ENCODE measurements at places on chromosomes 4 and X.

GRCh38 chr4:164935363-164935762, 42.1 kb downstream of the TRIM61 start:
- DNase-seq, result no peak

GRCh38 chr4:8523175-8523574, 57.0 kb upstream of the GPR78 start:
- no peak for DNase-seq

DNA sequence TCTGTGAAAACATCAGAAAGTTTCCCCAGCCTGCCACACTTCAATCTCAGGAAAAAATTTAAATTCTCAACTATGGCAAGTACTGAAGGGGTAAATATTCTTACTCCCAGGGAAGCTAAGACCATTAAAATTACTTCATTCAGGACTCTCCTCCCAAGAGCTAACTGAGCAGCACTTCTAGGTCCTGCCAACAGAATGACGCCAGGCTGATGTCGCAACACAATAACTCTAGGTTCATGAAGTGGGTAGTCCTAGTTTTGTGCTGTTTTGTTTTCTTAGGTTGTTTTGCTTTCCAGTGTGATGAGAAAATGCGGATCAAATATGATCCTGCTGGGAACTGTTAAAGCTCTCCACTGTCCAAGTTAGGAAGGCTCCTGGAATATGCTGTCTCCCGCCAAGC, 180.0 kb downstream of the NKX6-1 start:
- DNase-seq, result no peak

DNA sequence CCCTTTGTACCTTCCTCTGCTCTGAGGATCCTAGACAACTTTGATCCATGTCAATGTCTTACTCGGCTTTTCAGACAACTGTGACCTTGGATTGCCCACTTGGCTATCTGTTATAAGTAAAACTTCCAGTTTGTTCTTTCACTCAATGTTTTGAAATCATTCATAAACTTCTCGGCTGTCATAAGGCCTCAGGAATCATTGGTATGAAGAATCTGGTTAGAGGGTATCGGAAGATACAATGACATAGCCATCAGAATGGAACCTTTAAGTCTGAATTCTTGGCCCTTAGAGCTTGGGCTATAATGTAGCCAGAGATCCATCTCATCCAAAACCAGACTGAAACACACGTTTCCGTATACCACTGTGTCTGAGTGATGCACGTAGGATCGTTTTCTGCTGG, 59.0 kb upstream of the WDR1 start:
- DNase-seq, result no peak

DNA sequence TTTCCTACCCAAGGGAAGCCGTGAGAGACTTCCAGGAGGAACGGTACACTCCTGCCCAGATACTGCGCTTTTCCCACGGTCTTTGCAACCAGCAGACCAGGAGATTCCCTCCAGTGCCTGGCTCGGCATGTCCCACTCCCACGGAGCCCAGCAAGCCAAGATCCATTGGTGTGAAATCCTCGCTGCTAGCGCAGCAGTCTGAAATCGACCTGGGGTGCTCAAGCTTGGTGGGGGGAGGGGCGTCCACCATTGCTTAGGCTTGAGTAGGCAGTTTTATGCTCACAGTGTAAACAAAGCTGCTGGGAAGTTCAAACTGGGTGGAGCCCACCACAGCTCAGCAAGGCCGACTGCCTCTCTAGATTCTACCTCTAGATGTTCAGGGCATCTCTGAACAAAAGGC, 284.8 kb upstream of the FGF13 start:
- DNase-seq, result no peak

- no peak for DNase-seq
These were observed 303.6 kb upstream of the FAT1 start for GRCh38 chr4:187027272-187027671.

GRCh38 chr4:184424993-184425758, 49.2 kb downstream of the IRF2 start:
- no peak for DNase-seq

- DNase-seq, result peak; percentile 20
These were observed 345.3 kb upstream of the LCORL start for GRCh38 chr4:18366892-18367291.

- no peak for DNase-seq
These were observed 65.1 kb upstream of the DIAPH2 start for GRCh38 chrX:96619588-96619987.

- peak; percentile 92 for DNase-seq
These were observed at the start of gene GLRA3 for GRCh38 chr4:174828845-174829701. Gene GLRA3, minus strand, starts transcription at chr4:174829247. Its CDS starts 436 bp downstream, at chr4:174828811.

DNA sequence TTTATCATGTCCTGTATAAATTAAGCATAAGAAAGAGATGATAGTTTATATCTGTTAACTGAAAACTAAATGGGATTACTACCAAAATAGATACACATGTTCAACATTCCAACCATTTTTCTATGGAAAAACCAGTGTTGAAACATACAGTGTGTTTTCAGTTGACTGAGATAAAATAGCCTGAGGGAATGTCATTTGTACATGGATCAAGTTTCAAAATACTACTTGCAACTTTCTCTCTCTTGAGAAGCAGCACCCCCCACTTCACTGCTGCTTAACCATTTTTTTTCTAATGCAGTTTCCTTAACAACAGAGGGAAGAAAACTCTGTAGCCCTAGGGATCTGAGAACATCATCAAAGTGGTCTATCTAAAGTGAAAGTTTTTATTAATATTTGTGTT, 70.8 kb downstream of the NPNT start:
- DNase-seq, result no peak

- no peak for DNase-seq
These were observed 20.1 kb upstream of the FRMPD4 start for GRCh38 chrX:12118134-12118533.

- no peak for DNase-seq
These were observed 66.2 kb downstream of the BEX3 start for GRCh38 chrX:103442536-103442901.

GRCh38 chr4:38612646-38613414, 51.2 kb upstream of the KLF3 start:
- peak; percentile 40 for DNase-seq

- DNase-seq, result no peak
These were observed 29.3 kb downstream of the SH3RF1 start for GRCh38 chr4:169241464-169241863.

DNA sequence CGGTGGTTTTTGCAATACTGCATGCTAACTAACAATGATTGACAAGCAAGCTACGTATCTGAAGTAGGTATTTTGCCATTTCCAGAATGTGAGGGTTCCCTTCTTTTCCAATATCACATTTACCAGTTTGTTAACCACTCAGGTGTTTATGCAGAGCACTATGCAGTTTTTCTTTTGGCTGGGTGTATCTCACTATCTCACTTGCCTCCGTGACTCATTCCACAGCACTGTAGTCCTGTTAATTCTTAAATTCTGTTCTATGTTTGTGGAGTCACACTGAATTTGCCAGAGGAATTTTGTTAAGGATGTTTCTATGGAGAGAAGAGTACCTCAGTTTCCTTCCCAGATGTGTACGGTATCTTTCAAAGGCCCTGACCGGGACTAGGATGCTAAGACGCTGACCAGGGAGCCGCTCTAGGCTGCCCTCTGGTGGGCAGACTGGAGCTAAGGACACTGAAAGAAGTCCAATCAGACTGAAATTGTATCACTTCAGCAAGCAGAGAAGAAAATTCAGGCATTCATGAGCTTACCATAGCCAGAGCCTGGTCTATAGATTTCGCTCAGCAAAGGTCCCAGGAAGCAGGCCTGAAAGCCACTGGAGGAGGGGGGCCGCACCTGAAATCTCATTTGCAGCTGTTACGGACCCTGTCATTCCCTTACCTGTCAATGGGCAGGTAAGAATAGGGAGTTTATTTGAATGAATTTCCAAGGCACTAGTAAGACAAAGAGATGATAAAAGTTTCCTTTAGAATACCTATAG, 388.4 kb upstream of the SPOCK3 start:
- DNase-seq, result no peak

DNA sequence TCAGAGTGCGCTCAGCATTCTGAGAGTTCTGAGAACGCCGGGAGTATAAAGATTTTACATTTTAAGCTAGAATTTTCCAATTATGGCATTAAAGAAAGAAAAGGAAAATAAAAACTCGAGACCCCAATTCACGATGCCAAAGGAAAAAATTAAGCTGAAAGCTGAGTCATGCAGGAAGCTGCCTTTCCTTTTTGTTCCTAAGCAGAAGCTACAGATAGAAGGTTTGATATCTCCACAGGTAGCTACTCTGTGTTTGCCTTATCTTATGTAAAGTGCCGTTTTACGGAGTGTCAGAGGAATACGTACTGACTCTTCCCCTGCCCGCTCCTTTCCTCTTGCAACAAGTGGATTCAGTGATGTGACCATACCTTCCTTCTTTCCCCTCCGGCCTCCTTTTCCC, 10.8 kb upstream of the SORBS2 start:
- DNase-seq, result no peak

GRCh38 chr4:24956091-24956490, 43.2 kb upstream of the CCDC149 start:
- DNase-seq, result no peak

DNA sequence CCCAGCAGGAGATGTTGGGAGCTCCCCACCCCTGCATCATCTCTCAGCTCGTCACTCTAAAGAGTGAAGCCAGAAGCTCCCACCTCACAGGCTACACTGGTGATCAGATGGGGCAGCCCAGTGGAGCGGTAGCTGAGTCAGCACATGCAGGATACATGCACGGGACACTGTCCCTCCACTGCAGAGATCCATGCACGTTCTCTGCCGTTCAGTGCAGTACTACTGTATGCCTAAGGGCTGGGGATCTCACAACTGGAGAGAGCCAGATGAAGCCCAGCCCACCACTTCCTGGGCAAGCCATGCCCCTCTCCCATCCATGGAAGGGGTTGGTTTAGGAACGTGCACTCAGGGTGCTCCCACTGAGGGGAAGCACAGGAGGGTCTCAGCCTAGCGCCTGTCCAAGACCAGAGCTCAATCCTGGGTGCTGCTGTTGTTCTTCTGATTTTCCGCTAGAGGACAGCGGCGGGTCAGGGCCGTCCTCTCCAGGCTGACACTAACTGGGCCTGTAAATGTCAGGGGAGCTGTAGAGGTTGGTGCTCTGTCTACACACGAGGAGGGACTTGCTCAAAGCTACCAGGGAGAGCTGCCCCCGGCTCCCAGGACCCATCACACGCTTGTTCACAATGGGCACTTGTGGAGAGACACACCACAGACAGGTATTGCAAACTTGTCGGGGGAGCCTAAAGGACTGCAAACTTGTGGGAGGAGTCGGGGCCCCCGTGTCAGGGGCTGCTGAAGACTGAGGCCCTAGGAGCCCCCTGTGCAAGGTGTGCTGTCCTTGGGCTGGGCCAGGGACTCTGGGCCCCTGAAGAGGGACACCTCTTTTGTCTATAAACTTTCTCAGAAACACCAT, 18.2 kb upstream of the ABLIM2 start:
- DNase-seq, result no peak

- DNase-seq, result no peak
These were observed 103.4 kb upstream of the GRXCR1 start for GRCh38 chr4:42789041-42789567.

GRCh38 chrX:125678258-125678657, 358.6 kb downstream of the TEX13C start:
- no peak for DNase-seq

DNA sequence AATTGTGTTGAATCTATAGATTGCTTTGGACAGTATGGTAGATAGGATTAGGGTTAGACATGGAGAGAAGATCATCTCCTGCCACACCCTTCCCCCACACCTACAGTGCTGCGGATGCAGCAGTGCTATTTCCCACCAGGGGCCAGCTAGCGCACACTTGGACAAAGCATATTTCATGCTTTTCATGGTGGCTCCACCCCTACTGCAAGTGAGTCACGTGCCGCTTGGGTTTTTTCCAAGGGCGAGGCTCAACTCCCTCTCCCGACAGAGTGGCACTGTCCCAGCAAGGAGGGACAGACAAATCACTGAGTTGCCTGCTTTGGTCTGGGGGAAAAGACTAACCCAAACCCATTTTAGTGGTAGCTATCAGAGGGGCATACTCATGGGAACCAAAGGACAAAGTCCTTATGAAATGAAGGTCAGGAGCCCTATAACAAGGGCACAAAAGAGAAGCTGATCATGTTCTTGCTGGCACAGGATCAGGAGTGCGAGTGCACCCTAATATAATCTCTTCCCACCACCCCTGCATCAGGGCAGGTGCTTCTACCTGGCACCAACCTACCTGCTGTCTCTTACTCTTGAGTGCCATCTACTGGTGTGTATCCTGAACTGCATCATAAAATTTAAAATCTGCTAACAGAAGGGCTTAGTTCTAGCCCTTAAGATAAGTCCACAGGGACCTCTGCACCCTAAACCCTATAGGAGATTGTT, 55.1 kb upstream of the PGAM4 start:
- DNase-seq, result no peak

DNA sequence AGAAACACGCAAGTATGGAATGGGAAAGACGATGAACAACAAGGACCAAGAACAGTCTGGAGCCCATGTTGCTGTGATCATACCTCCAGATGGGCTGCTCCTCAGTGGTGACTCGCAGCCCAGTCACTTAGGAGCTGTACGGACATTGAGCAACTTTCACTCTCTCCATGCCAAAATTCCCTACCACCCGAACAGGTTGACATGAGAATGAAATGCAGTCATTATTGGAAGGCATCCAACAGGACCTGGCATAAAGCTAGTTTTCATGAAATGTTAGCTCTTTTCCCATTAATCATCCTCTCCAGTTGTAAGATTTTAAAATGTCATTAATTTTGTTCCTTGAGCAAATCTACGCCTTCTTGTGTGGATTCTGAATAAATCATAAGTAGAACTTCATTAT, 82.7 kb upstream of the GPM6B start:
- DNase-seq, result no peak

GRCh38 chrX:15834827-15835595, 19.6 kb downstream of the AP1S2 start:
- no peak for DNase-seq

DNA sequence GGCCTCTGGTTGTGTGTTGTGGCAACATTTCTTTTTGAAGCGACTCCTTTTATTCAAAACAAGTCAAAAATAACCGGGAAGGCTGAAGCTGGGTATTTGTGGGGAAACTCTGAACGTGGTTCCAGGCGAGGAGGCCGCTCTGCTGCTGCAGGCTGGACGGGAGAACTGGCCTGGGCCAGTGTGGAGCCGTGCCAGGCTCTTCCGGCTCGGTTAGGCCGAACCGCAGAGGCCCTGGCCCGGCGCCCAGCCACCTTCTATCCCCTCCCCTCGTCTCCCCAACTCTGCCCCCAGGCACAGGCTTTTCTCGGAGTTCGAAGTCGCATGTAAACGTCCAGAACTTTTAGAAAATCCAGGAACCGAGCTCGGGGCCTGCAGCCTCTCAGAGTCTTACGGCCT, 2.4 kb upstream of the BCOR start:
- DNase-seq, result no peak

GRCh38 chrX:33207056-33207455, 4.3 kb downstream of the DMD start:
- no peak for DNase-seq

DNA sequence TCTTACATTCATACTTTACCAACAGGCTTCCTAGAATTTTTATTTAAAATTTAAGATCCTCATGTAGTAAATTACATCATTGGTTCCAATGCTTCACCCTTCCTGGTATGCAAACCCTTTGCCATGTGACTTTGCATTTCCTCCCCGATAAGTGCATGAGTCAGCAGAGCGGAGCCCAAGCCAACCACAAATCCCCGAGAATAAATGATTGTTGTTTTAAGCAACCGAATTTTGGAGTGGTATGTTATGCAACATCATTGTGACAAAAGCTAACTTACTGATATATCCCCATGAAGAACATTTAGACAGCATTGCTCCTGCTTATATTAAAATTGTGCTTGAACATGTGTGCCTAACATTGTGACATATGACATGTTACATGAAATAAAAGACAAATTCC, 199.4 kb upstream of the DDX53 start:
- DNase-seq, result no peak
